ENCODE measurements at places on chromosomes 13 and 19.

- DNase-seq = peak; percentile 73
These were observed 8.0 kb downstream of the CCDC194 start for GRCh38 chr19:17385878-17386611.

GRCh38 chr13:66673401-66673800 lies 556.7 kb downstream of the PCDH9 start:
- no peak for DNase-seq

- peak; percentile 48 for DNase-seq
These were observed 76.0 kb downstream of the ZNF557 start for GRCh38 chr19:7145494-7145893.

DNA sequence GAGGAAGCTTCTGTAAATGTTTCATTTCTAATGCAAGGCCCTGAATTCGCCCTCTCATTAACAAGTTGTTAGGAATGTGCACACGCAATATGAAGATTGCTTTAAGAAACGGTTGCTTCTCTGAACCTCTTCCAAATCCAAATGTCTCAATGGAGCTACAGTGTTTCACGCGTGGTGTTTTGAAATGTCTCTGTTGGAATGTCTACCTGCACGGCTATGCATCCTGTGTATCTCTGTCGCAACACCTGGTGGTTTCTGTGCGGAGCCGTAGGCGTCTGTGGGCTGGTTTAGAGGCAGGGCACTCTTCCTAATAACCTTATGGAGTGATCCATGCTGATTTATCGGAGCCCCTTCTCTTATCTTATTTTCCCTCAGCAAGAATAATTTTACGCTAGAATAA lies 1584.2 kb upstream of the SLC10A2 start:
- no peak for DNase-seq

DNA sequence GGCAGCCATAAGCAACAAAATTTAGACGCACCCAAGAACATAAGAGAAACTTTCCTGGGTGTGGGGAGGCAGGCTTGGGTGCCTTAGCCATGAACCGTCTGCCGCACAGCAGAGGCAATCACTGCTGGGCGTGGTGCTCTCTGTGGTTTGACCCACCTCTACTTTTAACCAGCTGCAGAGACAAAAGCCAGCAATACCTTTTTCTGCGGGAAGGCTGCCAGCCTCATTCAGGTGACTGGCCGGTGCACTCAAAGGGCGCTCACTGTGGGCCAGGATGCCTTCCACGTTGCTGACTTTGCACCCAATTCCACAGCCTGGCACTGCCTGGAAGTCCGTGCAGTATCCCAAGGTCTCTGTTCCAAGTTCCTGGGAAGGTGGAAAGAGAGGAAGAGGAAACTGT lies 69.1 kb downstream of the ATP7B start:
- peak; percentile 92 for DNase-seq

DNA sequence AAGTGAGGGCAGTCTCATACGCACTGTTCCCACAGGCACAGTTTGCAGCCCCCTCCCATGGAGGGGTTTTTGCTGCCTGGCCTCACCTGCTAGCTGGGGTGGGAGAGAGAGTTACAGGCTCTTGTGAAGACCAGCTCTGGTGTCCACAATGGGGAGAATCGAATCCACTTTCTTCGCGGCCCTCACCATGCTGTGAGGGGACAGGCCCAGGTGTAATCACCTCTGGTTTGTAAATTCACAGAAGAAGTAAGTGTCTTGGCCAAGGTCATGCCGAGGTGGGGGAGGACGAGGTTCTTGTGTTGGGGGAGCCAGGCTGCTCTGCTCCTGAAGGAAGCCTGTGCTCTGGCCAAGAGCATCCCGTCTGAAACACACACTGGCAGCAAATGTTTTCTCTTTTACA lies 39.5 kb downstream of the TEX29 start:
- no peak for DNase-seq

DNA sequence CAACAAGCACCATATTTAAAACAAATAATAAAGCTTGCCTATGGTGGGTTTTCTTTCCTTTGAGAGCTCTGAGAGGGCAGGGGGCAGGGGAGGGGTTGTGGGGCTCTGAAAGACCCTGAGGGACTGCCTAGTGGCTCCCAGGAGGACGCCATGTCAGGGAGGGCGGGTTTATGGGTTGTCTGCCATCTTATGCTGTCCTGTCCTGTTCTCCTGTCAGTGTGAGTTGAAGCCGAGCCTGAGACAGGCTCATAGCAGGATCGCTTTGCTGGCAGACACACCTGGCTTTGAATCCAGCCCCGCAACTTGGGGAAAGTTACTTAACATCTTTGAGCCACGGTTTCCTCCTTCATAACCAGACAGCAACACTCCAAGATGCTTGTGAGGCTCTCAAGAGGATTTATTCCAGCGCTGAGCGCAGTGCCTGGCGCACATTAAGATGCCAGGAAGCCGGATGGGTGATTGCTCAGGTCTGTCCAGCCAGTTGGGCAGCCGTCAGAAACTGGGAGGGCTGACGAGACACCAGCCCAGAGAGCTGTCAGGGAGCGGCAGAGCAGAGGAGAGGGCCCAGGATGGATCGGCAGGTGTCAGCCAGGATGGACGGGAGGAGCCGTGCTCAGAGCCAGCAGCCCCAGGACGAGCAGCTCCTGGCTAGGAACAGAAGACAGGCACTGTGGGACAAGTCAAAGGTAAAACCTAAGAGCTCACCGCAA lies 36.8 kb upstream of the C1QTNF9 start:
- no peak for DNase-seq

DNA sequence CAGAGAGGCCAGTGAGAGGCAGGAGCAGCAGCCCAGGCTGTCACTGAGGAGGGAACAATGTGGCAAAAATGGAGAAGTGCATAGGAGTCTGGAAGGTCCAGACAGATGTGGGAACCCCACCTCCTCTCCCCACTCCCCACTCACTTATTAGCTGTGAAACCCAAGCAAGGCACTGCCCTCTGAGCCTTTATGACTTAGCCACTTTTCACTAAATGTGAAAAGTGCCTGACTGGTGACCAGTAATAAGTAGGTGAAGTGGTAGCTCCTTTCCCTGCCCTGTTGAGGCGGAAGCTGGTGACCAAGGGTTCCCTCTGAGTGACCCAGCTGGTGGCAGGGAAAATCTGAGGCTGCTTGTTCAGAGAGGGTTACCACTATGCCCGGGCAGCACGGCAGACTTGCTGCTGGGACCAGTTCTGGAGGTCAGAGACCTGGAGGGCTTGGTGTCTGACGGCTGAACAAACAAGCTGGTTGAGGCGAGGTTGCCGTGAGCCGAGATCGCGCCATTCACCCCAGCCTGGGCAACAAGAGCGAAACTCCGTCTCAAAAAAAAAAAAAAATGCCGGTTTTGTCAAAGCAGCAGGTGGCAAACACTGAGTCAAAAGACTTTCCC lies 80.0 kb downstream of the ZNF429 start:
- no peak for DNase-seq

DNA sequence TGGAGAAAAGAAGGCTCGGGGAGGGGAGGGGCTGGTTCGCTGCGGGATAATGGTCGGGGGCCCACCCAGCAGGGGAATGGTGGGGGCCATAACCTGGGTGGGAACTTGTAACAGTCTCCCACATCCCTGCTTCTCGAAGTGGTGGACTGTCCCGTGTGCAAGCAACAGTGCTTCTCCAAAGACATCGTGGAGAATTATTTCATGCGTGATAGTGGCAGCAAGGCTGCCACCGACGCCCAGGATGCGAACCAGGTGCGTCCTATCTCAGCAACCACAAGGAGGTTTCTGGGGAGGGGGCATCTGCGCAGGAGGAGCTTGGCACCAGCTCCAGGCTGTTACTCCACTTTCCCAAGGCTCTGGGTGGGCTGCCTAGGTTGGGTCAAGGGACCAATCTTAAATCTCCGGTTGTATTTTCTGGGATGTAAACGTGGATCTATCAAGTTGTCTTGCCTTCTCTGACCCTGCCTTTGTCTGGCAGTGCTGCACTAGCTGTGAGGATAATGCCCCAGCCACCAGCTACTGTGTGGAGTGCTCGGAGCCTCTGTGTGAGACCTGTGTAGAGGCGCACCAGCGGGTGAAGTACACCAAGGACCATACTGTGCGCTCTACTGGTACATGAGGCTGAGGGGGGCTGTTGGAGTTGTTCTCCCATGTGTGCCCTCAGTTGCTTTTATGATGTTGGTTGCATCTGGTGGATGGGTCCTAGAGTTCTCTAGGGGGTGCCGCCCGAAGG lies 1.6 kb downstream of the TRIM28 start:
- DNase-seq = no peak

- no peak for DNase-seq
These were observed 167.2 kb upstream of the SERP2 start for GRCh38 chr13:44206434-44206833.

DNA sequence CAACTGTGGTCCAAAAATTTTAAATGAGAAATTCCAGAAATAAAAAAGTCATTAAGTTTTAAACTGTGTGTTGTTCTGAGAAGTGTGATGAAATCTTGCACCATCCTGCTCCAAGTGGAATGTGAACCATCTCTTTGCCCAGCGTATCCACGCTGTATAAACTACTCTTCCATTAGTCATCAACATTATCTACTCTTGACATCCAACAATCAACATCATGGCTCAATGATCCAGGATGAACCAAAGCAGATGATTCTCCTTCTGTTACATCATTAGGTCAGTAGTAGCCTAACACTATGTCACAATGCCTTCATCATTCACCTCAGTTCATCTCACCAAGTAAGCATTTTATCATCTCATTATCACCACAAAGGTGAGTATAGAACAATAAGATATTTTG lies 55.3 kb downstream of the SUCLA2 start:
- no peak for DNase-seq

DNA sequence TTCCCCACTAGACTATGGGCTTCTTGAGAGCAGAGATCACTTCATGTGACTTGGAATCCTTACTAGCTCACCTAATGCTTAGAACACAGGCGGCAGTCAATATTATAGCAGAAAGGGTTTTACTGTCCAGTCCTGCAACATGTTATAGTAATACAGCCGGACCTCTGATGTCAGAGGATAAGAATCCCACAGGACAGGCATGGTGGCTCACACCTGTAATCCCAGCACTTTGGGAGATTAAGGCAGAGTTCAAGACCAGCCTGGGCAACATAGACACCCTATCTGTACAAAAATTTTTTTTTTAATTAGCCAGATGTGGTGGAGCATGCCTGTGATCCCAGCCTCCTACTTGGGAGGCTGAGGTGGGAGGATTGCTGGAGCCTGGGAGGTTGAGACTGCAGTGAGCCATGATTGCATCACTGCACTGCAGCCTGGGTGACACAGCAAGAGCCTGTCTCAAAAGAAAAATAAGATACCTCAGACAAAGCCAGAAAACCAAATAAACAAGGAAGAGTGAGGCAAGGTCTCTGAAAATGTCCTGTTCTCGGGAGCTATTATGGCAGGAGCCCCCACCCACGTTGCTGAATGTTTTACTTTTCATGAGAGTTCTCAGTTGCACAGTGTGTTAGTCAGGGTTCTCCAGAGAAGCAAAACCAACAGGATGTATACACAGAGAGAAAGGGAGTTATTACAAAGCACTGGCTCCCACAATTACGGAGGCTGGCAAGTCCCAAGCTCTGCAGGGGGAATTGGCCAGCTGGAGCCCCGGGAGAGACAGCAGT lies 100.8 kb downstream of the UBL3 start:
- DNase-seq = no peak

- DNase-seq = no peak
These were observed 17.7 kb downstream of the INTS6 start for GRCh38 chr13:51435002-51435578.

DNA sequence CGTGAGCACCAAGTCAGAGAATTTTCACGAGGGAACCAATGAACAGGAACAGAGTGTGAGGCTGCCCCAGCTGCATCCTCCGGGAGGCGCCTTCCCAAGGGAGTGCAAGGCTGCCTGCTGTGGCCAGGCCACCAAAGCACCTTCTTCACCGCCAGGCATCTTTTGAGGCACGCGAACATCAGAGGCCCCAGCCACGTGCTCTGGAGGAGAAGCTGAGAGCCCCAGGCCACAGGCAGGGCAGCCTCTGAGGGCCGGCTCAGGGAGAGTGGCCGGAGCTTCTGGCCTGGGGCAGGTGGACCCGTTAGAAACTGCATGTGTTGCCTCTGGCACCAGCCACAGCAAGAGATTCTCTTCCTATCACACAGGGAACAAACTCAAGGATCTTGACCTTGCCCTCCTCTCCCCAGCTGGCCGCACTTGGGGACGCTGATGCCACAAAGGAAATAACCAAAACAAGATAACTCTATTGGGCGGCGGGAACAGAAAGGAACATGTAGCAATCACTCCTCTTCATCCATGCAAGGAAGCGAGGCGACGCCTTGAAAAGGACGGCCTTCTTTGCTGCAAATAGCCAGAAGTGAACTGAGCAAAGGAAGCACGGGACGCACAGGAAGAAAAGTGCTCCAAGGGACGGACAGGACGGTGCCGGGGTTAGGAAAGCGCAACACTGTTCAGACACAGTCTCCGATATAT lies 19.9 kb downstream of the GAS6 start:
- DNase-seq = no peak

DNA sequence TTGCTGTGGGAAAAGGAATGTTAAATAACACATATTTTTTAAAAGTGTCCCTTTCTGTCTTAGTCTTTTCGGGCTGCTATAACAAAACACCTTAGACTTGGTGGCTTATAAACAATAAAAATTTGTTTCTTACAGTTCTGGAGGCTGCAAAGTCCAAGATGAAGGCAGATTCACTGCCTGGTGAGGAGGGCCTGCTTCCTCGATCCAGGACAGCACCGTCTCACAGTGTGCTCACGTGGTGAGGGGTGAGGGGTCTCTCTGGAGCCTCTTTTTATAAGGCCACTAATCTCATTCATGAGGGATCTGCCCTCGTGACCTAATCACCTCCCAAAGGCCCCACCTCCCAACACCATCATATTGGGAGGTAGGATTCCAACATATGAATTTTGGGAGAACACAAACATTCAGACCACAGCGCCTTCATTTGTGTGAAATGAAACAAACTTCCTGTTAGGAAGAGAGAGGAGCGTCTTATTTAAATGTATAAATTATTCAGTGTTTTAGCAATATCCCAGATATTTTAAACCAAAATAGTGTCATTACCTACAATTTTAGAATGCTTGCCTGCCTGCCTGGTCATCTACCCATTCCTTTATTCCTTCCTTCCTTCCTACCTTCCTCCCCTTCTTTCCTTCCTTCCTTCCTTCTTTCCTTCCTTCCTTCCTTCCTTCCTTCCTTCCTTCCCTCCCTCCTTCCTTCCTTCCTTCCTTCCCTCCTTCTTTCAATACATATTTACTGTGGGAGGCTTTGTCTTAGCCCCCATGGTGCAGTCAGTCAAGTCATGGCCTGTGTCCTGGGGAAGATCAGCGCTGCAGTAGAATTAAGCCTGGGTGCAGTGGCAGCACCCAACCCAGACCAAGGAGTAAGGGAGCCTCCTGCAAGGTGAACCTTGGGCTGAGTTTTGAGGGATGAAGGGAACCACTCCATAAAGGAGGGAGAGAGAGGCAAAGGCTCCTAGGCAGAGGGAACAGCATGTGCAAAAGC lies 84.2 kb downstream of the TEX26 start:
- DNase-seq = no peak

- no peak for DNase-seq
These were observed 6.6 kb upstream of the DACH1 start for GRCh38 chr13:71873418-71874247.

- no peak for DNase-seq
These were observed 44.1 kb downstream of the KCTD15 start for GRCh38 chr19:33840783-33841182.
